ENCODE measurements at places on chromosomes 7 and 10. TPM values are rescaled to one million over a fixed set of nuclear protein-coding genes. Genes with fewer than 3 reads are reported as not detected.

COL17A1 gene
- 0.43 TPM for total RNA-seq

GRCh38 chr7:87345166-87345927 lies at the start of gene CROT:
CROT (plus strand) TSS chr7:87345664; CDS start chr7:87349069, 3,405 bp downstream.
- DNase-seq = peak; percentile 98

GRCh38 chr7:87480386-87480785 lies 4.9 kb upstream of the ABCB4 start:
- DNase-seq = no peak

DNA sequence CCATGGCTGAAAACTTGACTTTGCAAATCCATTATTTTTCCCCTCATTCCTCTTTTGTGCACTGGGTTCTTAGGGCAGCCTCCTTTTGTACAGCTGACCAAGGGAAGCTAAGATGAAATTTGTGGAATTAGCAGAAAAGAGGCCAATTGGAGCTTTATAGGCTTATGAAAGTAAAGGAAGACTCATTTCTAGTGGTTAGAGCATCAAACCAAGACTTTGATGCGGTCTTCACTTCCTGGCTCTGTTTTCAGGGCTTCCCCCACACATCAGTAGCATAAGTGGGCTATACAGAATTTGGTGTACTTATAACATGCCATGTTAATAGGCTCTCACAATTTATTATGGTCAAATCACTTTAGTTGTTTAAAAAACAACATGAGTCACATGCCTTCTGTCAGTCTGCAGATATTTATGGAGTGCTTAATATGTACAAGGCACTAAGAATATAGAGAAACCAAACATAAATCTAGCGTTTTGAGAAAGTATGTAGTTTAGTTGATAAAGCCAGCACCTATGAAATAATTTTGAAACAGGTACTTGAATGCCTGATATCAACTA lies 5.7 kb downstream of the AUTS2 start:
- no peak for DNase-seq

DNA sequence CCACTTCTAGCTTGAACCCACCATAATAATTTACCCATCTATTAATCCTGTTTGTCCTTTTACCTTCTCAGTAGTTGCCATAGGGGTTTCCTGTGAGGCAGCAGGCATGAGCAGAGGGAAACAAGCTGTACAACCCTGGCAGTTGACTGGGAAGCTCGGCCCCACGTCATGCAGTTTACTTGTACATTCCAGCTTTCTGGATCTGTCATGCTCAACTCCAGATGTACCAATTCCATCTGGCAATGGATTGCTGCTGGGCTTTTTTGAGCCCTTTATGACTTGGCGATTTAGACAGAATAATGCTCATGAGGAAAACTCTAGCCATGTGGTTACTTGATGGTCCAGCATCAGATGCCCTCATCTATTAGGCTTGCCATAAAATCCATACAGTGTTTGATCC lies 112.5 kb downstream of the GNAI1 start:
- no peak for DNase-seq

DNA sequence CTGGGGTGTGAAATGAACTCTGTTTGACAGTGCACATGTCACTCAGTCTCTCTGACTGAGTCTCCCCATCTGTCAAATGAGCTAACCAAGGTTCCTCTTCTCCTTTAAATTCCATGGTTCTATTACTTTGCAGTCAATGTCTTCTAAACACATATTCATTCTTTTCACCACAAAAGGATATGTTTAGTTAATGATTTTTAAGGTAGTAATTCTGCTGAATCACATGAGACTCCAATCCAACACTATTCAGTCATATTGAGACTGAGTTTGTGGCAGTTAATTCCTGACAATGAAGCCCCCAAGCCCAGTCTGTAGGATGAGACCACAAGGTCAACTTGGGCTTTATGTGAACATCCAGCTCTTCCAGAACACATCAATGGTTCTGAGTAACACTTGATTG lies 85.3 kb downstream of the CALN1 start:
- no peak for DNase-seq

DNA sequence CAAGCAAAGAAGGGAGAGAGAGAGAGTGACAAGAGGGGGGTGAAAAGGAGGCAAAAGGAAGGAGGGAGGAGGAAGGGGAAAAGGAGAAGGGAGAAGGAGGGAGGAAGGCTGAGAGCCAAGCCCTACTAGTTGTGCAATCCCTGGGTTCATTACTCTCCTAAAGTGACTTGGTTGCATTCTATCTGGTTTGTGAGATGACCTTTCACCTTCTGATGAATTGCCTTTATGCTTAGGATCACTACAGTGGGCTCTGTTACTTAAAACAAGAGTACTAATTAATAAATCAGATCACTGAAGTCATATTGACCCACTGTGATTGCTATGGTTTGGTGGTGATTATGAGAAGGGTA lies 144.9 kb downstream of the KIF20B start:
- no peak for DNase-seq

- no peak for DNase-seq
Measured at GRCh38 chr10:48543182-48543844, 61.6 kb downstream of the ARHGAP22 start.

All from Right ventricle myocardium inferior (tissue), 1 donor.